T follicular helper cell (primary cell): ENCODE measurements at places on chromosomes 2 and 18.

- DNase-seq: no peak
Measured at GRCh38 chr2:212646698-212647366, 108.2 kb upstream of the ERBB4 start.

- DNase-seq: no peak
Measured at GRCh38 chr18:56481751-56482150, 156.6 kb downstream of the TXNL1 start.

DNA sequence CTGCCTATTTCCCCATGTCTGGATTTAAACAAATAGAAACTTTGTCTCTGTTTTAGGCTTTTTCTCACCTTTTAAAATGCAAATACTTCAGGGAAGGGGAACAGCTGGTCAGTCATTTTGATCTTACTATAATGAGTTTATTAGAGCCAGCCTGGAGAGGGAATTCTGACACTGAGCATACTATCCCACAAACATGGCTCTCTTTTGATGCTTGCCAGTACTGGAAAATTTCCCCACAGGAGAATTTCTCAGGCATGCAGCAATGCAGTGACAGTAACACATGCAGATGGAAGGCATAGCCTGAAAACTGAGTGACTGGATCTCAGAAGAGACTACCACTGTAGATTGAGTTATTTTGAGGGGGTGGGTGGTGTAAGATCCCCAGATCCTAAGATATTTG, 974.3 kb upstream of the CELF4 start:
- no peak for DNase-seq

DNA sequence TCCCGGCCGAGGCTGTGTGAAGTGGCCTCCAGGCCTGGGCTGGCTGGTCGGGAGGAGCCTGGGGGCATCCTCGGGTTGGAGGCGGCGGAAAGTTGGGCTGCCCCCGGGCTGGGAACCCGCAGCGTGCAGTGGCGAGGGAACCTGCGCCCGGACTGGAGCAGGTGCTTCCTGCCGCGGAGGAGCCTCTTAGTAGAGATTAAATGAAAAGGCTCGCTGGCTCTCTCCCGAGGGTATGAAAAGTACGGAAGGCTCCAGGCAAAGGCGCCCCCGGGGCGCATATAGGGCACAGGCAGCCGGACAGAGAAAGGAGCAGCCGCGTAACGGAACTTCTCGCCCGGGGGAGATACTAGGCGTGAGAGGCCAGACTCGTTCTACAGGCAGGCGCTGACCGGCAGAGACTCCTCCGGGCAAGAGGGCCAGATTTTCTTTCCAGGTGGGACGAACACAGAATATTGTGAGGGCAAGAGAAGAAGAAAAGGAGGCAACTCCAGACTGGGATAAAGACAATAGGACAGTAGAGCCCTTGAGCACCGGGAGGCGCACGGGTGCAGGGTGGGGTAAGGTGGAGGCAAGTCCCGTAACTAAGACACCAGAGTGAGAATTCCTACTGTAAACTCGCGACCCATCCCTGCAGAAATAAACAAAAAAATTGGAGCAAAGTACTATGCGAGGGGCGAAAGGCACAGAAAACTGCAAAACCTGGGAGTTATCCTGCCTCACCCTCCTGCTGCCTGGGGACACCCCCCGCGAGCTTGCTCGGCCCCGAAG, 816 bp downstream of the CDH2 start:
- DNase-seq: no peak

GRCh38 chr18:50092245-50092805, 102.6 kb downstream of the MYO5B start:
- no peak for DNase-seq

GRCh38 chr2:197500503-197501131, 438 bp downstream of the HSPE1 start:
- no peak for DNase-seq

DNA sequence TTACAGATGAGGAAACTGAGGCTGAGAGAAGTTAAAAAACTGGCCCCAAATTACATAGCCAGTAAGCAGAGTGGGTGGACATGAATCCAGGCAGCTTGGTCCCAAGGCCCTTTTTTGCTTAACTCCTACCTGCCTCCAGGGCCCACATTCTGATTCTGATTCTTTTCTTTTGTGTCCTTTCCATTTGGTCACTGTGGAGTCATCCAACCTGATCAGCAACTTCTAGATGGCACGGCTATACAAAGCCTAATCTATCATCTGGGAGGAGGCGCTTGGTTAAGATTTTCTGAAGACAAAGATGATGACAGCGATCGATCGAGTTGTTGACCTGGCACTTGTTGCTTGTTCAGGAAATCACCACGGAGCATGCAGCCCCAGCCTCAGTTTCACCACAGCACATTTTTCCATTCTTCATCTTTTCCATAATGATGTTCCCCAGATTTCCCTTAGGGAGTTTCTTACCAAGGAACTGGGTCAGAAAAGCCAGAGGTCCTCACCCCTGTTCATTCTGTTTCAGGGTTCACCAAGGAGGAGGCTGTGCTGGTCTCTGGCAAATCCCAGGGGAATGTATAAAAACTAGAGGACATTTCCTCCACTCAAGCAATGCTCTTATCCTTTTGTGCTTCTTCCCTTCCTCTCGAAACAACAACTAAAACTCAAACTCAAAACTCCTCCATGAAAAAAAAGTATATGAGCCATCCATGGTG, 6.9 kb upstream of the IGFBP2 start:
- no peak for DNase-seq

- no peak for DNase-seq
Measured at GRCh38 chr2:127378720-127379119, 9.1 kb downstream of the MAP3K2 start.

- no peak for DNase-seq
Measured at GRCh38 chr2:12070153-12070552, 323.7 kb downstream of the LPIN1 start.

GRCh38 chr18:48136827-48137373, 206.4 kb upstream of the SMAD2 start:
- DNase-seq: no peak

GRCh38 chr2:239355139-239355538, 45.7 kb downstream of the HDAC4 start:
- DNase-seq: no peak

GRCh38 chr2:182186132-182186735, 200.6 kb downstream of the PPP1R1C start:
- no peak for DNase-seq

- no peak for DNase-seq
Measured at GRCh38 chr2:144015655-144016245, 504.2 kb downstream of the ZEB2 start.

DNA sequence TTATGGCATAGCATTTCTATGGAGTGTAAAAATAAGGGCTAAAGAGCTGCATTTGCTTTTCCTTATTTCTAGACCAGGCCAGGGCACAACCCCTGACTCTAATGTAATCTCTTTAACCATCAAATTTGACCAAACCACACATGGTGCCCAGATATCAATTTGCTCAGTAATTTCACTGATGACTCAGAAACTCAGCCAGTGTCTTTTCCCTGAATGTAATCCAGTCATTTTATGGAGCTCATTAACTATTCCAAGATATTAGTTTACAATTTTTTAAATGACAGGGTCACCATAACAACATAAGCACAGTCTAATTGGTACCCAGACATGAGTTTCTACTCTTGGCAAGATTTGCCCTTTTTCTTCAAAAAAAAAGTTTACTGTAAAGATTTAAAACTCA, 270.8 kb upstream of the AGAP1 start:
- DNase-seq: no peak

DNA sequence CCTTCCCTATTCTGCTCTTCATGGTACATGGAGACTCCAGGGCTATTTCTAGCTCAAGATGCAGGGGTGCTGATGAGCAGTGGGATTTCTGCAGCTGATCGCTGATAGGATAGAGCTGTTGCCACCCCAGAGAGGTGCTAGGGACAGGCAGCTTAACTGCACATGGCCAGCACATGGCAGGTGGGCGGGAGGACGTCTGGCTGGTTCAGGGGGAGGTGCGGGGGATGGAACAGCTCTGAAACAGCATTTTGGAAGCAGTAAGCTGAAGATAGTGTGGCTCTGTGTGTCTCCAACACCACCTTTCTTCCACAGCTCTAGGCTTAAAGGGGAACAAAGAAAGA, 151.9 kb upstream of the PELI1 start:
- no peak for DNase-seq

- DNase-seq: no peak
Measured at GRCh38 chr2:27024812-27025211, 8.0 kb upstream of the TMEM214 start.

DNA sequence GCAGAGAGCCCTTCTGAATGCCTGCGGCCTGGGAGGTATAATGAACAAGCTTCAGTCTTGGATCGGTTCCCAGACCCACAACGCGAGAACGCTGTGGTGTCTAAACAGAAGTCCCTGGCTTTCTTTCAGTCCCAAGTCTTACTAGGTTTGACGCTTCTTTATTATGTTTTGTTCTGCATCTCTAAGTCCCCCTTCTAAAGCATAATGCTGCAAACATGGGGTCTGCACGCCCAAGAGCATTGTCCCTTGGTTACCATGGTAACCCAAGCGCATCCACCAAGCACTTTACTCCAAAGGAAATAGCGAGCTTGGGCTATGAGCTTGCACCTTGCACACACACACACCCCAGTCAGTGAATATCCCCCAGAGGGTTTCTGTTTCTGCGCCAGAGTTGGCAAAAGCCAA, 193.7 kb downstream of the INO80D start:
- no peak for DNase-seq

DNA sequence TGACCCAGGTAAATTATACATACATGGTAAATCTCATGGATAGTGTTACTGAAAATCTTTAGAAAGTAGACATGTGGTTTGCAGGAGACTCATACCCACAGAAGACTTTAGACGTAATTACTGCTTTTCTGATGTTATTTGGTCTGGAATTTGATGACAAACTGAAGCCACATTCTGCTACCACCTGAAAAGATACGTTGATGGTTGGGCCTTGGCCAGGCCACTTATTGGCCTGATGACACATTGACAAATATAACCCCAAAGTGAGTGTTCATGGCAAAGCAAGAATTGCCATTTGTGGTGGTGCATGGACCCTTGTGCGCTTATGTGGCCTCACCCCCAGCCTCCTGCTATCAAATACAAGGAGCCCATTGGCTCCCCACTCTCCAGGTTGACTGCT, 155.6 kb downstream of the METTL4 start:
- no peak for DNase-seq

DNA sequence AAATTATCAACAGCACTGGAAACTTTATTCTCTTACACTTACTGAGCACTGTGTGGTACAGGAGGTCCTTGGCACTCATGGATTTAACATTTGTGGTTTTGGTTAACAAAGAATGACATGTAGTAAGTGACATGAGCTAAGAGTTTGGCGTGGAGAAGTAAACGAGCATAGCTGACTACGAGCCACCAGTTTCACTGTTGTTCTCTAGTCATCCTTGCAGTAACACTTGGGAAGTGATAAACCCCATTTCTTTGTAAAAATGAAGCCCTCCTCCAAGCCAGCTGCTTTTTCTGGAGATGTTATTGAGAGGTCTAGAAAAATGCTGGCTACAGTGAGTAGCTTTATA, 32.7 kb downstream of the QPCT start:
- DNase-seq: no peak

- no peak for DNase-seq
Measured at GRCh38 chr2:52881606-52882005, 886.0 kb upstream of the CHAC2 start.

GRCh38 chr18:79931475-79931874, 20.0 kb downstream of the SLC66A2 start:
- no peak for DNase-seq

DNA sequence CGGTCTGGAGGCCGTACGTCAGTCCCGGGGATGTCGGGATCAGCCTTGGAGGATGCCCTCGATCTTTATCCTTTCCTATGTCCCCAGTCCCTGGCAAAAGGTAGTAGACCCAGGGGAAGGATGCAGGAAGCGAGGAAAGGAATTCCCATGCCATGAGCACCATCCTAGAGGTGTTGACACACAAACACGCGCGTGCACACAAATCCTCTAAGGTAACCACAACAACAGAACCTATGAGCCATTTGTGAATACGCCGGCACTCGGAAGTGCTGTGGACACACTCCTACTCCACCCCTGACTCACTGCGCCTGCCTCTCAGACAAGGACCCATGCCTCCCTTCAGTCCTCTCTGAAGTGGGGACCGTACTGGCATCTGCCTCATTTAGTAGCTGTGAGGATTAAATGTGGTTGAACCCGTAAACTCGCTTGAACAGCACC, 11.3 kb upstream of the MLPH start:
- DNase-seq: no peak

DNA sequence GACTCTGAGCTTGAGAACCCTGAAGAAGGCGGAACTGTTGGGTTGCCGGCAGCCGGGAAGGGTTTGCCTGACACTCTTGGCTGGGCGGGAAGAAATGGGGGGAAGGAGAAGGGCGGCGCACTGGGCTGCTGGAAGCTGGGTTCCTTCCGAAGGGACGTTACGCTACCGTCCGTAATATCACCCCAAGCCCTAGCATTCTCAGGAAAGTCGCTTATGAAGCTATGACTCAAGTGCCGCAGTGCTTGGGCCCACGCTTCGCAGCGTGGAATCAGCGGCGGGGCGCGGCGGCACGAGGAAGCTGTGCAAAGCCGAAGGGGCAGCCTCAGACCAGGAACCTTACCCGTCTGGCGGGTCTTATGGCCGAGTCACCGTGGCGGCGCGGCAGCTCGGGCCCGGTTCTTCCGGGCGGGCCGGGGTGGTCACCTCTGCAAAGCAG, 50.2 kb upstream of the SIGLEC15 start:
- peak; percentile 9 for DNase-seq

GRCh38 chr2:7405861-7406715, 488.9 kb downstream of the RNF144A start:
- no peak for DNase-seq

DNA sequence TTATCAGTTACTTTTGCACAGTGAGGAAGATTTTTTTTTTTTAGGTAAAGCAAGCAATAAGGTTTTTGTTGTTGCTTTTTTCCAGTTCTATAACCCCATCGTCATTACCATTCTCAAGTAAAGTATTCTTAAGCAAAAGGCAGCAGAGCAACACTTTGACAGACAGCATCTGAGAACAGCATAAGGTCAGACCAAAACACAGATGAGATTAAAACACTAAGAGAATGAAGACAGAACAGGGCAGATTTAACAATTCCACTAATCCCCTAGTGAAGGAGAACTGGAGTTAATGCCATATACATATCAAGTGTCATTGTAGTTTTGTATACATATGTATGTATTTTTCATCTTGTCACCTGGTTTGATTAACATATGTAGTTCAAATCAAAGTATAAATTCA, 290.2 kb downstream of the METTL4 start:
- no peak for DNase-seq

GRCh38 chr18:12839526-12840196, 44.4 kb downstream of the PTPN2 start:
- no peak for DNase-seq
